ENCODE measurements at places on chromosomes 3 and 15.

DNA sequence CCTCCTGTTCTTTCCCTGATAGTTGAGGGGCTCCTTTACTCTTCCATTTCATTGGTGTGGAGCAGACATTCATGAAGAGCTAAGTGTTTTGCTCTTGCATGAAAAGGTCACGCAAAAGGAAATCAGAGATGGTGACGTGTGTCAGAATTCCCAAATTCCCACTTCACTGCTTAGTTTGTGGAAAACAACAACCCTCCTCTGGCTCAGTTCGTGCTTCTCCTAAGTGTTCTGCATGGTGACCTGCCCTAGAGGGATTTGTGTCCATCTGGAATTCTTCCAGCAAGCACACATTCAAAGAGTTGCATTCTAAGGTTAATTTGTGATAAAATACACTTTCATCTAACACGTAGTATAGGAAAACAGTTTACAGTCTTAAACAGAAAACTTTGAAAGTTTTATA is 95.6 kb downstream of the IMPG2 start:
- DNase-seq = no peak

- no peak for DNase-seq
Observed at GRCh38 chr3:126087552-126088175, 3.7 kb upstream of the SLC41A3 start.

- DNase-seq = no peak
Observed at GRCh38 chr15:76986743-76987142, 8.2 kb upstream of the PSTPIP1 start.

DNA sequence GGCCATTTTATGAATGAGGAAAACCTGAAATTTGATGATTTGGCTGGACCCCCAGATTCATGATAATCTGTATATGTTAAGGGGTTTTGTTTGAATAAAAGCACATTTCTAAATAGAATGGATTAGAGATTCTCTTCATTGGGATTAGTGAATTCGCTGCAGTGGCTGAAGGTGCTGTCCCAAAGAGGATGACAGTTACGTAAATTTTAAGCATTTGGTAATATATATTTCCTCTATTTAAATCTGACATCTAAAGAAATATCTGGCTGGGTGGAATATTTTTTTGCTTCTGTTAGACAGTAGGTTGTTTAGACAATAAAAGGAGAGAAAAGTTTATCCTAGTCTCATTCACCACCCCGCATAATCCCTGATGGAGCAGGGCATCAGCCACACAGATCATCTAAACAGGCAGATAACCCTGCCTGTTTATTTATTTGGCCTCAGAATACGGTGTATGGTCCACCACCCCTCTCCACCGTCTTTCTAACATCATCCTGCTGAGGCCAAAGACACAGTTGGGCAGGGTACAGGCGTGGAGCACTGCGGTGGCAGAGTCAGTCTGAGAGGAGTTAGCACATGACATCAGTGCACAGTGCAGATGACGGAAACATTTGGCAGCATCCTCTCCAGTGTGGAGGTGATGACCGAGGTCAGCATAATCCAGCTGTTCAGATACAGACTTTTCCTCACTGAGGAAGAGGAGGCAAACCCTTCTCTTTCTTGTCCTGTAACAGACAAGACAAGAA is 20.4 kb upstream of the NFKBIZ start:
- DNase-seq = no peak

- DNase-seq = no peak
Observed at GRCh38 chr3:159866201-159866746, 122.4 kb upstream of the IL12A start.

DNA sequence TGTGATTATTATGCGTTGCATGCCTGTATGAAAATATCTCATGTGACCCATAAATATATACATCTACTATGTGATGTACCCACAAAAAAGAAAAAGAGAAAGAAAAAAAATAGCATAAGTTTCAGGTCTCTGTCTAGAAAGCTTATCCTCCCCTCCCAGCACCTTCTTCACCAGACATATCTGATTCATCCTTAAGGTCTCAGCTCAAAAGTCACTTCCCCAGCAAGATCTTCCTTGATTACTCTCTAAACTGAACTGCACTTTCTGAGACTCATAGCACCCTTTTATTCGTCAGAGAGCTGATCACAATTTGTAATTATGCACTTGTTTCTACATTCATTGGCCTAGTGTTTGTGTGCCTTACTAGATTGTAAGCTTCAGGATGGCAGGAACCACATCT is 11.1 kb upstream of the PTPN9 start:
- no peak for DNase-seq

- DNase-seq = no peak
Observed at GRCh38 chr3:25182794-25183193, 245.3 kb upstream of the RARB start.

- DNase-seq = no peak
Observed at GRCh38 chr3:98262046-98262445, 2.0 kb upstream of the OR5H6 start.

DNA sequence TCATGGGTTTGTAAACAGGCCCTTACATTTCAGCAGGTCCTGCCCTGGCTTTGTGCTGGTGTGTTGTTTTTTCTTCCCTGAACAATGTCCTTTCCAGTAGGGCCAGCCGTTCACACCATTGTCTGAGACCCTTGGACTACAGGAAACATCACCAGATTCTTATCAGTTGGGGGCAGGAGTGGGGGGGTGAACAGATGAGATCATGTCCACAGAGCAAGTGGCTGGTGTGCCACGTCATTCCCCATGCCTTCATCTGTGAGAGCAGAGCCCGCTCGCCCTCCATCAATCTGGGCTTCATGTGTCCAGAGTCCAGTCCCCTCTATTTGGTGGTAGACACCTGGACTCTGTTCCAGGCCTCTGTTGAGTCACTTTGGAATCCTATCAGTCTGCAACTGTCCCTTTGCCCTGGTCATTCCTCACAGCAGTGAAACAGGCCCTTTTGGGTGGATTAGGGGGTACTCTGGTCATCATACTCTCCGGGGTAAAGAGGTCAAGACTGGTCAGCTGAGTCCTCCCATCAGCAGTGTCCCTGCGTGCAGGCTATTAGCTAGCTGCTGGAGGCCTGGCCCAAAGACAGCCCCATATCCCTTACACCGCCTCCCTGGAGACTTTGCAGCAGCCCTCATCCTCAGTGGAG is 15.0 kb downstream of the SEMA3G start:
- peak; percentile 95 for DNase-seq

DNA sequence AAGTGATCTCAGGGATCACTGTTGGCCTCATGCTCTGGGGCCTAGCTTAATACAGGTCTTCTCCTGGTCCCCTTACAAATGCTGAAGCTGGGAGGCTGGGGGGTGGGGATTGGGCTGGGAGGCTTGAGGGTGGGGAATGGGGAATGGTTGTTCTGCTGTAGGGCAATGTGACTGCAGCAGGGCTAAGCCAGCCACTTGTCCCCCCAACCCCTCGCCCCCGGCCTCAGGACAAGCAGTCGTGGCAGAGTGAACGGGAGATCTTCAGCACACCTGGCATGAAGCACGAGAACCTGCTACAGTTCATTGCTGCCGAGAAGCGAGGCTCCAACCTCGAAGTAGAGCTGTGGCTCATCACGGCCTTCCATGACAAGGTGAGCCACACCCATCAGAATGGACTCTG is 17.2 kb upstream of the EXOG start:
- no peak for DNase-seq

- no peak for DNase-seq
Observed at GRCh38 chr3:52167240-52167639, 13.0 kb upstream of the POC1A start.

DNA sequence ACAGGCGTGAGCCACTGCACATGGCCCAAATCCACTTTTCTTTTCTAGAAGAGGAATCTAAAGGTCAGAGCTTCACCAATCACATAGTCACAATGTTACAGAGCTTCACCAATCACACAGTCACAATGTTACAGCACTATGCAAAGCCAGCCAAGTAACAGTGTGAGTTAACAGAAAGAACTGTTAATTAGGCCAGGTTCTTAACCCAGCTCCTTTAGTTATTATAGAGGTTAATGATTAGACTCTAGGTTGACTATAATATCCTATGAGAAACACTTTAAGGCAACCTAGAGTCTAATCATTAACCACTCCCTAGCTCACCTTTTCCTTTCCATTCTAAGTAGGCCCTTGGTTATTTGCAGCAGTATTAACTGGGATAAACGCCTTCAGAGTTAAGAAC is 54.0 kb downstream of the TASOR start:
- DNase-seq = no peak

DNA sequence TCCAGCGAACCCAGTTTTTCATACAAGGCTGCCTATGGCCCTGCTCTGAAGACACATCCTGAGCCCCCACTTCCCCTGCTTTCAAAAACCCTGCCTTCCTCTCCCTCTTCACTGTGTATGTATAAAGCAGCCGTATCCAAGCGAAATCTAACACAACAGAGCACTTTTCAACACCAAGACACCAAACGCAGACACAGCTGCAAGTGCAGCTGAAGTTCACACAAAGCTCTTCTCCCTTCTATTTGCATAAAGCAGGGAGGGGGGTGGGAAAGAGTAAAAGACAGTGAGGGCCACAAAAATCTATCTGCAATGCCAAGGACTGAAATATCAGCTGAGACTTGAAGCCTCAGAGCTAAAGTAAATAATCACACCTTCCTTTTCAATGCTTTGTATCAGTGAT is 35.1 kb upstream of the CSPG5 start:
- no peak for DNase-seq

GRCh38 chr15:89533861-89534544 is 37.6 kb upstream of the RHCG start:
- no peak for DNase-seq

GRCh38 chr3:131962982-131963381 is 71.8 kb downstream of the CPNE4 start:
- DNase-seq = no peak

- DNase-seq = no peak
Observed at GRCh38 chr3:52420388-52420787, 24.5 kb downstream of the SEMA3G start.

GRCh38 chr3:139560411-139560810 is 20.9 kb upstream of the RBP1 start:
- no peak for DNase-seq

GRCh38 chr3:85785766-85786165 is 827.0 kb downstream of the CADM2 start:
- DNase-seq = no peak

DNA sequence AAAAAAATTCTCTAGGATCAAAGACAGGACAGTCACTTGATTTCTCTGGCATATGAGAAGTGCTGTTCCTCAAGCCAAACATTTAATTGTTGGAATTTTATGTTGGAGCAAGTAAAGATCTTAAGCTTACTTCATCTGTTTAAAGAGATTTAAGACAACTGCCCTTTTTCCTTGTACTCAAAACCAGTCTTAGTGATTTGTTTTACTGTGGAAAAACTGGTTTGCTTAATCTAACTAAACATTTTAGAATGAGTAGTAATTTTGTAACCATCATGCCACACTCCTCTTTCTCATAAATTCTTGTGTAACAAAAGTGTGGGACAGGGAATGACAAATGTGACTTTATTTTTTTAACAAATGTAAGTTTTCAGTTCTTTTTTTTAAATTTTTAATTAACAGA is 18.4 kb downstream of the PRKCI start:
- DNase-seq = no peak

- no peak for DNase-seq
Observed at GRCh38 chr15:64398575-64398974, 10.9 kb downstream of the TRIP4 start.

- DNase-seq = no peak
Observed at GRCh38 chr3:183572935-183573334, 17.4 kb upstream of the KLHL6 start.

DNA sequence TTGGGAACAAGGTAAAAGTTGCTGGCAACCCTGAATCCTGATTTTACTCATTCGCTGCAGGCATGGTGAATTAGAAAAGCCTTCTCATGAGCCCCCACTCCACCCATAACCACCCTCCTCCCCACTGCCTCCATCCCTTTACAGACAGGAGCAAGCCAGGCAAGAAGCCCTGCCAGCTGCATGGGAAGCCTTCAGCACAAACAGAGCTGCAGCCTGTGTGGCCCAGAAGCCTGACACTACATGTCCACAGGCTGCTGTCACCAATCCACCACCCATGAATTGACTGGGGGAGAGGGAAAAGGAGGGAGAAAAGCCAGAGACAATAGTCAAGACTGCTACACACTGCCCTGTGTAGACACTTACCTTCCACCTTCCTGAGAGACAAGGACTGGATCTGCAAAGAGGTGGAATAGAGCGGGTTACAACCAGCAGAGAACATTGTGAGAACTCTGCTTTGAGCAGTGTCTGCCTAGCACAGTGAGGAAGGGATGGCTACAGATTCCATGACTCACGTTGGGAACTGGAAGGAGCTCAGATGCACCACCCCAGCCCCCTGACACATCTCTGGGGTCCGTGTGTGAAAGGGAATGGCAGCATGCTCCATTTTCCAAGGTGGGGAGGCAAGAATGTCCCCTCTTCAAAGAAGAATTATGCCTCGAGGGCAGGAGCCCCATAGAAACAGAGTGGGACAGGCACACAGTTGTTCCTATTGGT is 33.9 kb downstream of the DZIP1L start:
- DNase-seq = no peak

DNA sequence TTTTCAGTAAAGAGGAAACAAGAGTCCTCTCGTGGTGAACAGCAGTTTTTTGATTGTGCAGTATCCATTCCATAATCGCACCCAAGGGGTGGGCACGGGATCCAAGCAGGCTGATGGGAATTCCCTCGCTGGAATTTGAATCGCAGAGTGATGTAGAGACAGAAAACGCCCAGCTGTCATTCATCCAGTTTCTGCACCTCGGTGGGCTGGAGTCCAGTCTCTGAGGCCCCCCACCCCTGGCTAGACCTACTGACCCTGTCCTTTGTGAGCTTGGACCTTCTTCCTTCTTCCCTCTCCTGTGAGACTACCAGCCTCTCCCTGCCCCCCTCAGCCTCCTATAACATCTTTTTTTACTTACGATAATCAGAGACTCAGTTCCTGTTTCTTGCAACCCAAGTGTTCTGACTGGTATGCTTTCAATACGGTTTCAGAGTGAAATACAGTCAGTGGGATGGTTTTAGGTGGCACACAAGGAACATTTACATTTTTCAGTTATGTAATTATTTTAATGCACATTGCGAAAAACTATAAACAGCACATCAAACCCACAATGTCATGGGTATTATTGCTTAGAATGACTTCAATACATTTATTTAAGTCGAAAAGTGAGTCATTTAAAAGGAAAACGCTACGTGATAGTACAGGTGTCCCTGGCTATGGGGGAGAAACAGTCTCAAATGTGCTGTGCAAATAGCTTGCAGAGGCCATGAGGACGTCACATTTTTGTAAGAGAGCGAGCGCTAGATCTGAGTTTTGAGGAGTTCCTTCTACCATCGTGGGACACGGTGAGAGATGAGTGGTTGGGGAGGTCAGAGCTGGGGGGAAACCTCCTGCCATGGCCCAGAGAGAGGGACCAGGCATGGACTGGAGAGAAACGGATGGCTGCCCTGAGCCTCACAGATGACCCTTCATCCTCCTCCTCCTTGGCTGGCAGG is 37.5 kb upstream of the CHST2 start:
- DNase-seq = no peak

- DNase-seq = no peak
Observed at GRCh38 chr15:48049736-48050135, 71.1 kb upstream of the SLC24A5 start.

GRCh38 chr15:35136321-35137189 is 51.5 kb upstream of the NANOGP8 start:
- DNase-seq = no peak

GRCh38 chr15:78368651-78369050 is 28.5 kb downstream of the CRABP1 start:
- DNase-seq = no peak

GRCh38 chr3:105800320-105800719 is 68.5 kb downstream of the CBLB start:
- DNase-seq = no peak

All from HepG2 (cell line).